ENCODE measurements at places on chromosomes 4 and X.
A peak's percentile ranks its signal among the peaks of the same experiment; 100 is the strongest.

DNA sequence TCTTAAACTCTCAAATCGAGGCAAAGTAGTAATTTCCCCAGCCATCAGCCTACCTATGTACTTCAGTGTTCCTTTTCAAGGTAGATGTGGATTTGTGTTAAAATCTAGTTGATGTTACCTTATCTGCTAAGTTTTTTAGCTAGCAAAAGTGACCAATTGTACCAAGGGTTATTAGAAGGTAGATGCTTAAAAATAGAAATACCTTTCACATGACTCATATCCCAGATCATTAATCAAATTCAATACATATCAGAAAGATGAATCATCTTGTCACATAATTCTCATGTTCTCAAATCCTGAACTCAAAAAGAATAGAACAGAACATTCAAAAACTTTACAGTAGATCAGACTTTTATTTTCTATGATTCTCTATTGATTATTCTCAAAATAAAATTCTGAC, 3.5 kb downstream of the ENAM start:
- DNase-seq, result no peak

DNA sequence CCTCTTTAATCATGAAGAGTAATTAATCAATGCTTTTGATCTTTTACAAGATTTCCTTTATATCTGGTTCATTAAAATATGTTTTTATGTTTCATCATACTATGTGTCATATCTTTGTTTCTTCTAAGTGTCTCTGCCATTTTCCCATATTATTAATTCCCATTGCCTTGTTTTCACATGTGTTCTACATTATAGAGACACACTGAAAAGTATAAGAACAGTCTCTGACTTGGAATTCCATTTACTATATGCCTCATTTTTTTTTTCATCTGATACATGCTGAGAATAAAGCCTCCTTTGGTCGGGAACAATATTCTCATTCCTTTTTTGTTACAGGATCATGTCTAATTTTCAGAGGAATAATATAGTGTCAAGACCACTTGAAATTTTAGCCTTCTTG, 4.3 kb downstream of the BANK1 start:
- no peak for DNase-seq

DNA sequence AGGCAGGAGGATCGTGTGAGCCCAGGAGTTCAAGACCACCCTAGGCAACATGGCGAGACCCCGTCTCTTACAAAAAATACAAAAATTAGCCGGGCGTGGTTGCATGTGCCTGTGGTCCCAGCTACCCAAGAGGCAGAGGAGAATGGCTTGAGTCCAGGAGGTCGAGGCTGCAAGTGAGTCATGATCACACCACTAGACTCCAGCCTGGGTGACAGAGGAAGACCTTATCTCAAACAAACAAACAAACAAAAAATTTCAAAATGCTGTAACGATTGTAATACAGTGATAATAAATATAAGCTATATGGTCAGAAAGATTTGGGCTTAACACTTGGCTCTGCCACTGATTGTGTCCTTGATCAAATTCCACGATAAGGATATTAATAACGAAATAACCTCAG, 24.2 kb downstream of the SLC25A4 start:
- no peak for DNase-seq

DNA sequence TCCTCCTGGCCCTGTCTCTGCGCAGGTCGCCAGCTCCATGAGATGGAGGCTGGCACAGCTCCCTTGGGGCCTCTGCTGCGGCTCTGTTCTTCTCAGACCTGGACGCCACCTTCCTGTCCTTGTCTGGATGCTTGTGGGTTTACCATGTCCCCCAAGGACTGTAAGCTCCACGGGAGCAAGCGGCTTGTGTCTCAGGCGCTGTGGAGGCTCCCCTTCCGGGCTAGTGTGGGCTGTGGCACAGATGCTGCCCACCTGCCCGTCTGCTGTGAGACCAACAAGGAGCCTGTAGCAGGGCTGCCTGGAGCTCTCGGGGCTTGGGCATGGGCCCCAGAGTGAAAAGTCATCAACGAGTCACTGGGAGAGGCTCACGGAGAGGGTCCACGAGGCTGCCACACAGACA, 25.2 kb downstream of the NAT8L start:
- DNase-seq, result no peak

GRCh38 chr4:111681751-111682150, 463.5 kb upstream of the FAM241A start:
- DNase-seq, result no peak

GRCh38 chr4:94342694-94343093, at the start of gene HPGDS:
TSS of gene HPGDS (minus strand) at chr4:94342836. CDS start at chr4:94334629, 8,207 bp downstream.
- no peak for DNase-seq

GRCh38 chr4:48779095-48779997, 733 bp downstream of the FRYL start:
- peak; percentile 67 for DNase-seq

DNA sequence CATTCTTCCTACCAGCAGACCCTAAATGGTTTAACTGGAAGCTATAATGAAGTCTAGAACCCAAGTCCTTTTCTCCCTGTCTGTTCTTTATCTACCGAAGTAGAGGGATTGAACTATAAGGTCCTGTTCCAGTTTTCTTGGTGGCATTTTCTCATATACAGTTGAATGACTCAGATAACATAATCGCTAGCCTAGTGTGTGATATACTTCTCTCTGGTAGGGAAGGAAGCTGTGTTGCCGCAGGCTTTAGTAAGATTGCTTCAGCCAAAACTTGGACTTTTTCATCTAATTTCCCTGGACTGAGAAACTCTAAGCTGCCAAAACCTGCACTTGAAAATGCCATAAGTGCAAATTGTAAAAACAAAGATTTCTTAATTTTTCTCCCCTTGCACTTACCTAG, 123.4 kb downstream of the NWD2 start:
- DNase-seq, result no peak

DNA sequence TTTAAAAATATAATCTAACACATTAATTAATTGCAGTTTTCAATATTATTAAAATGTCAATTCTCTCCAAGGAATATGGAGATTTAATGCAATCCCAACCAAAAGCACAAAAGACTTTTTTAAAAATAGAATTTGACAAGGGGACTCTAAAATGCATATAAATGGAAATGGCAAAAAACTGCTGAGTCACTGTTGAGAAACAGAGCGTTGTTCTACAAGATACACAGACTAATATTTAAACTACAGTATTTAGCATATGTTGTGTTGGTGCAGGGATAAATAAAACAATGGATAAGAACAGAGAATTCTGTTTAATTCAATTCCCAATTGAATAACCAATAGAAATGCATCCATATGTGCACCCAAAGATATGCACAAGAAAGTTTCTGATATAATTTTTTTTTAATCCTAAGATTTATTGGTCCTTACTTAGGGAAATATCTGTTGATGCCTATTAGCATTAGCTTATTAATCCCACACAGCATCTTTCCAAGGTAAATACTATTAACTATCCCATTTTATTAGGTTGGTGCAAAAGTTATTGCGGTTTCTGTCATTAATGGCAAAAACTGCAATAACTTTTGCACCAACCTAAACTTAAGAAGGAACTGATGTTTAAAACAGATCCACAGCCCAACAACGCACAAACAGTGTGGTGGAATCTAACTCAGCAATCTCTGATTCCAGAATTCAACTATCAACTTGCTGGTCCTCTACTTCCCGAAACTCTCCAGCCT, 86.8 kb upstream of the VEGFC start:
- DNase-seq, result no peak

- no peak for DNase-seq
These were observed 69.0 kb upstream of the HPF1 start for GRCh38 chr4:169826634-169827187.

DNA sequence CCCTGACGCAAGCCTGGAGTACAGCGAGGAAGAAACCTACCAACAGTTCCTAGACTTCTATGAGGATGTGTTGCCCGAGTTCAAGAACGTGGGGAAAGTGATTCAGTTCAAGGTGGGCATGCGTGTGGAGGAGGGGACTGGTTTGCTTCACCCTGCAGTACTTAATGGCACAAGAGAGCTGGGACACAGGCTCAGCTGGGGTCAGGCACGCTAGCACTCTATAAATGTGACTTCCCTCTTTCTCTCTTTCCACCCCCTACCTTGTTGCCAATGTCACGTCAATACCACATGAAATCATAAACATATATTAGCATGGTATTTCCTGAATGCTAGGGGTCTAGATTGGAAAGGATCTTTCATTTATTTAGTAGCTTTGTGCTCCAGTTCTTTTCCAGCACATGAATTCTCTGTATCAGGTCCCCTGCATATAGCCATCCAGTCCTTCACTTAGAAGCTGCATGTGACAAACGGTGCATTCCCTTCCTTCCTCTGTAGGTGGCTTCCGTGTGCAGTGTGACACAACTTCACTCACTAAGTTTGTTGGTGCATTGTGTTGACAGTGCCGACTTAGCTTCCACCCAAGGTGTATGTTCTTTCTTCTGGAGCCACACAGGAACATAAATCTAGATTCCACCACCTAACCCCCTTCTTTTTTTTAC, 25.6 kb downstream of the ZRSR2 start:
- peak; percentile 7 for DNase-seq
